ENCODE measurements at places on chromosomes 6 and 20.

GRCh38 chr6:43776799-43777776 lies 7.1 kb downstream of the VEGFA start:
- no peak for DNase-seq

DNA sequence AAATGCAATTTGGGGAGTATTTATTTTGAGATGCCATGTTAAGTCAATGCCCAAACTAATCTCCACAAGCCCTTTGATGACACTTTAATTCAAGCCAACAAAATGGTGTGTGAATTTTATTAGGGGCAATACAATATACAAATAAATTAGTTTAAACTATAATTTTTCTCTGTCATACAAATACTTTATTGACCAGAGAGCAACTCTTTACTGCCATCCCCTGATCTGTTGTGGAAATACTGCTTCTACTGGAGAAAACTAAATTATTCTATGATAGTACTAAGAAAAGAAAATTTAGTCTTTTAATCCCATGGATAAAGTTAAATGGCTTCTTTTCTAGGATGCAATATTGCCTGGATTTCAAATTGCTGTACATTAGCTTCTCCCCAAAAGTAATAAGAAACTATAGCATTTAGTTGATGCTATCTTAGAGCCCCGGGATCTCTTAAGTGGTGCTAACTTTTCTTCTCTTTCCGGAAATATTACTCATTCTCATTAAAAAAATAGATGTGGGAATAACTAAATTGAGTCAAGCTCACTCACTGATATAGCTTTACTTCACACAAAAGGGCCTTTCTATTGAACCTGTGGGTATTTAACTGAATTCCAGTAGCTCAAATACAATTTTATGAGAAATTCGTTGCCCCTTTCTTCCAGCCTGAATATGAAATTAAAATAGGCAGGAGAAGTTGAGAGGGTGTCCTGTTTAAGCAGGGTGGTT lies 49.2 kb downstream of the SMPDL3A start:
- DNase-seq, result no peak

DNA sequence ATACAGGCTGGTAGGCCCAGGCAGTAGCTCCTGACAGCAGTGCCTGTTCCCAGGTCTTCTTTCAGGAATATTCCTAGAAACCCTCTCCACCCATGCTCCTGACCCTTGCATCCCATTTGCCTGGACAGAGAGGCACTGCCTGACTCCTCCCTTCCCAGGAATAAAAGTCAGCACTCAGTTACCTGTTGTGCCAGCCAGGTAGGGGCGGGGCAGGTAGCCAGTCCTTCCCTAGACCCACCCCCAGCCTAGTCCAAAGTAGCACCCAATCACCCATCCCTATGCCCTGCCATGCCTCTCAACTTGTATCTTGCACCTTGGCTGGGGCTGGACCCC lies 129.9 kb downstream of the MRPL14 start:
- DNase-seq, result no peak

GRCh38 chr20:21465799-21466198 lies 48.1 kb downstream of the NKX2-2 start:
- no peak for DNase-seq

DNA sequence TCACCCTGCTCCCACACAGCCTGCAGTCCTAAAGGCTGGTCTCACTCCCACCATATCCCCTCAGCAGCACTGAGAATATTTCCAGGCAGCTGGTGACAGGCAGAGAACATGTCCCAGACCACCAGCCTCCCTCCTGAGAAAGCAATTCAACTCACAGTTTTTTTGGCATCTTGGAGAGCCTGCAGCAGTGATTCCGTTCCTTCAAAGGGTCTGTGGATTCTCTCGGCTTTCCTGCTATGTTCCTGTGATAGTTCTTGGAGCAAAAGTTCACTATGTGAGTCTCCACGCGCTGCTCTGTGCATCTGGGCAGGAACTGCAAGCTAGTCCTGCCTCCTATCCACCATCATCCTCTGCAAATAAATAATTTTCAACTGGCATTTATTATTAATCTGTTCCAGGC lies 448.3 kb upstream of the HSF2 start:
- no peak for DNase-seq

DNA sequence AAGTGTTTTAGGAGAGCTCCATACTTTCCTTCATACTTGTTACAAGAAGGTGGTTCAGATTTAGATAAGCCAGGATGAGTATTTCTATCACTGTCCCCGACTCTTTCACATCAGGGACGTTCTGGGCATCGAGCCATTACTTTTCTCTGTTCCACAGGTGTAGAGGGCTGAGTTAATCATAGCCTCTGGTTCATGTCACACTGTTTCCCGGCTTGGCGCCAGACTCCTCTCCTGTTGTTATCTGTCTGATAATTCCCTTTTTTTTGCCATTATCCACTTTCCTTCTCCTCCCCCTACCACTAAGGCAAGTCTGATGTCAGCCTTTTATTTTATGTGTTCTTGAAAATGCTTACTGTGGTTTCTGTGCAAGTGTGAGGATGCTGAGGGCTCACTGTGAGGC lies 593.4 kb downstream of the UTRN start:
- no peak for DNase-seq

DNA sequence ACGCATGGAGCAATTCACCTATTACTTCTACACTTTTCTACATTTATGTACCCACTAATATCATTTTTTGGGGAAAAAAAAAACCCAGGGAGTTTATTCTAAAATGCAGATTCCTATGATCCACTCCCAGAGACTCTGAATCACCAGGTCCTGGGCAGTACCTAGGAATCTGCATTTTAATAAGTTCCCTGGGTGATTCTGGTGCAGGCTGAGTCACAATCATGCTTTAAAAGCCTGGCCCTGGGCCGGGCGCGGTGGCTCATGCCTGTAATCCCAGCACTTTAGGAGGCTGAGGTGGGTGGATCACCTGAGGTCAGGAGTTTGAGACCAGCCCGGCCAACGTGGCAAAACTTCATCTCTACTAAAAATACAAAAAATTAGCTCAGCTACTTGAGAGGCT lies 43.3 kb upstream of the MLN start:
- DNase-seq, result no peak

DNA sequence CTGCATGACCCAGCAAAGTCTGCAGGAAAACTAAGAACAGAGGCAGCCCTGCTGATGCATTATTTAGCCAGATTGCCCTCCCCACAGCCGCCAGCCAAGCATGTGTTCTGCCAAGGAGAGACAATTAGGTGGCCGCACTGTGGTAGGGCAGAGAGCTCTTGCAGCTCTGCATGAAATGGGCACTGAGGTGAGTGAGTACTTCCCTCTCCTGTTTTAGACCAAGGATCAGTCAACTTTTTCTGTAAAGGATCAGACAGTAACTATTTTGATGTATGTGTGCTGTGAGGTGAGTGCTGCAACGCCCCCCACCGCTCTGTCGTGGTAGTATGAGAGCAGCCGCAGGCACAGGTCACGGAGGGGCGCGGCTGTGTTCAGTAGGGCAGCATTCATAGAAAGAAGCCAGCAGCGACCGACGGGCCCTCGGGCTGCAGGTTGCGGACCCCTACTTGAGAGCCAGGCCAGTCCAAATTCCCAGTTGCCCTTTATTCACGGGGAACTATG lies 23.8 kb upstream of the FAM50B start:
- DNase-seq, result no peak

GRCh38 chr6:29858006-29858405 lies 30.4 kb downstream of the HLA-G start:
- no peak for DNase-seq

DNA sequence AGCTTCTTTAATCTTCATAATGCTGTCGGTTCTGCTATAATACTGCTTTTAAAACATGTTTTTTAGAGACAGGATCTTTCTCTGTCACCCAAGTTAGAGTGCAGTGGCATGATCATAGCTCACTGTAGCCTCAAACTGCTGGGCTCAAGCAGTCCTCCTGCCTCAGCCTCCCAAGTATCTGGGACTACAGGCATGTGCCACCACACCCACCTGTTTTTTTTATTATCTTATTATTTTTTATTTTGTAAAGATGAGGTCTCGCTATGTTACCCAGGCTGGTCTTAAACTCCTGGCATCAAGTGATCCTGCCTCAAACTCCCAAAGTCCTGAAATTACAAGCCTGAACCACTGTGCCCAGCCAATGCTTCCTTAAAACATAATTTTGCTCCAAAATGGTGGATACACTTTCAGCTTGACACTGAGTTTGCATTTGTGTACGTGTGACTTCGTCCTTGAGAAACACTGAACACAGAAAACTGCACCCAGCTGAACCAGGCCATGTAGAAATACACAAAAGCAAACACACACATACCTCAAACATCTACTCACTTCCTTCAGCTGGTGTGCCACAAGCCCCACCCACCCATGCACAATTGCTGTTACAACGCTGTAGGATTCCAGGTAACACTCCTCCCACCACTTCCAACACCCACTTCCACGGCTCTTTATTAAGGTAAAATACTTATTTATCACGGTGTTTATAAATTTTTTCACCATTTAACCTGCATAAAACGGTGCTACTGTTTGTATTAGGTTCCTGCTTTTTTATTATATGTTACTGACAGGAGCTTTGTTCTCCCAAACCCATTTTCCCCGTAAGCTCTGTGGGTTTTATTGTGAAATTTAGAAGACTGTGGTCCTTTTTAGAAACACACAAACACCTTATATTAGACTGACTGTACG lies 109.1 kb downstream of the TSHZ2 start:
- no peak for DNase-seq
